ENCODE measurements at places on chromosomes 13 and 19.

DNA sequence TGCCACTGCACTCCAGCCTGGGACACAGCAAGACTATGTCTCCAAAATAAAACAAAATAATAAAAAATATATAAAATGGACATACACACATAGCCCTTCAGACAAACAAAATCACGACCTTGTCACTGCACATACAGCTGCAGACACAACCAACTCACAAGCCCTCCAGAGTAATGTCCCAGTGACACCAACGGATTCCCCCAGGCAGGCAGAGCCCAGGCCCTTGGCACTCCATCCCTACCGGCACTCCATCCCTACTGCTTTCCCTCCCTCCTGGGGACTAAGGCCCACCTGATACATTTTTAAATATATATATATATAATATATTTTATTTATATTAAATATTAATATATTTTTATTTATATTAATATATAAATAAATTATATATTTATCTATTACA is 18.5 kb downstream of the ZNF101 start:
- DNase-seq, result no peak

- peak; percentile 14 for DNase-seq
Measured at GRCh38 chr19:3710265-3710812, 2.2 kb downstream of the TJP3 start.

GRCh38 chr13:20566468-20566897 is 474 bp upstream of the IFT88 start:
- peak; percentile 59 for DNase-seq

DNA sequence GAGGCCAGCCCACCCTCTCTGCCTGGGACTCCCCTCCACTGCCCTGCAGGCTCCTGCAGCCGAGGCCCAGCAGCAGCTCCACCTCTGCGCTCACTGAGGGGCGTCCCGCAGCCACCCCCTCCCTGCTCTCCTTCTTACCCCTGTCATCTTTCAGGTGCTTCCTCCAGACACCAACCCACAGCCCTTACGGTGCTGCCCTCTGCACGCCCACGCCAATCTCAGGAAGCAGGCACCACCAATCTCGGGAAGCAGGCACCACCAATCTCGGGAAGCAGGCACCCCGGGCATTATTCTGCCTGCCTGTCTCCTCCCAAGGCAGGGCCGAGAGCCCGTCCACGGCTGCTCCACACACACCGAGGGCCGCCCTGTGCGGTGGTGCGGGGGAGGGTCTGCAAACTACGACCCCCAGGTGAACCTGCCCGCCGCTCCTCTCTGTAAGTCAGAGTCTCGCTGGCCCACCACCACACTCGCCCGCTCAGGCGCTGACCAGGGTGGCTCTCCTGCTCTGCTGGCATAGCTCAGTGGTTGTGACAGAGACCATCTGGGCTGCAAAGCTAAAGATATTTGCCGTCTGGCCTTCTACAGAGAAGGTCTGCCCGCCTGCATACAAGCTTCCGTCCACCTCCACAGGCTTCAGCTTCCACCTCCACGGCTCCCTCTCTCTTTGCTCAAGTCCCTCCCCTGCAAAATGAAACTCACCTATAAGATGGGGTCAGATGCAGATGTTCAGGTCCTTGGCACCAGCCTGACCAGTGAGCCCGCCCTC is 2.9 kb downstream of the LSM7 start:
- no peak for DNase-seq

- no peak for DNase-seq
Measured at GRCh38 chr13:46195016-46195415, 13.0 kb upstream of the LCP1 start.

DNA sequence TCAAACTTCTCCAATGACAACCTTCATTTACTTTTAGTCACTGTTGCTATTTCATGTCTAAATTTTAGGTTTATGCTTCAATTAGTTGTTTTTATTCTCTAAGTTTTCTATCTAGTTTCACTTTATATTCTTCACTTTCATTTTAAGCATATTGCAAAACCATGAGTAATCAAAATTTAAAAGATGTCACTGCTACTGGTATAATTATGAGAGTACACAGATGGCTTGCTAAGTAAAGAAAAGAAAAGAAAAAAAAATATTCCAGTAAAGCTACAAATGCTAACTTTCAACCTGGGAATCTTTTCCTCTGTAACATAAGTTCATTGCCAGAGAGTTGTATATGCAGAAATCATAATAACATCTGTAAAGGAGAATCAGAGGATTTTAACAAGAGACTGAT is 1624.7 kb downstream of the PCDH9 start:
- no peak for DNase-seq

DNA sequence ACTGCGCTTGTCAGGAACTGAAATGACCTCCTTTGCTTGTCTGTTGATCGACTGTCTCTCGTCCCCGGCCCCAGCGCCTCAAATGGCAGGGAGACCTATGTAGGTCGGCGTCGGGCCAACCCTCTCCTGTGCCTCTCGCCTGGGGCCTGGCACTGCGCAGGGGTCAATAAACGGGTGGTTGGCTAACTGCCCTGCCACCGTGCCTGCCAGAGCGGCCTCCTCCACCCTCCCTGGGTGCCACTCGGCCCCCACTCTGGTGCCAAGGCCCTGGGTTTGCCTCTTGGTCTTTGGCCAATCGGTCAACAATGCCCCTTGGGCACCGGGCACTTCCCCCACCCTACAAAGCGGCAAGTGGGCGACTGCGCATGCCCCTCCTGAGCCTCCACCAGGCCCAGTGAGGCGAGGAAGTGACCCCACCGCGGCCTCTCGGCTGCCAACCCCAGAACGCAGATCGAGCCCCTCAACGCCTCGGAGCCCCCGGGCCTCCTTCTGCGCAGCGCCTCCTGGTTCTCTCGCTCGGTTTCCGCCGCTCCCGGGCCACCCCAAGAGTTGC is 1.1 kb downstream of the KEAP1 start:
- no peak for DNase-seq

- DNase-seq, result no peak
Measured at GRCh38 chr19:46618670-46619231, 6.1 kb downstream of the PTGIR start.

- no peak for DNase-seq
Measured at GRCh38 chr13:25867038-25867437, 184.8 kb downstream of the SHISA2 start.

DNA sequence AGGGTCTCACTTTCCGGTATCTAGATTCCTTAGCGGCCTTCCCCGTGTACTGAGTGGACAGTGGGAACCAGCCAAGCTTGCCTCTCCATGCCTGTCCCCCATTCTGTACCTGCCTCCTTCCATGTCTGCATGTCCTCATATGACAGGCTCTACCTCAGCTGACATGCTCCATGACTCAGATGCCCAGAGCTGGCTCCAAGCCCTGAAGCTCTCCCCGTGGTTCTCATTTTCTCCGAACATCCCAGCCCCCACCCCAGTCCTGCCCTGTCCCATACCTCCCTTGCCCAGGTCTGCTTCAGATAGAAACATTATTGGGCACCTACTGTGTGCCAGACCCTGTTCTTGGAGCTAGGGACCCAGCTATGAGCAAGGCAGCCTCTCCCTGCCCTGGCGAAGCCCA is 17.1 kb upstream of the SHFL start:
- no peak for DNase-seq

Measured in 8988T (cell line).